NCI-H146 (cell line): ENCODE measurements at places on chromosomes 1 and 21.

- DNase-seq, result no peak
These were observed 26.8 kb upstream of the RASAL2 start for GRCh38 chr1:178066908-178067614.

DNA sequence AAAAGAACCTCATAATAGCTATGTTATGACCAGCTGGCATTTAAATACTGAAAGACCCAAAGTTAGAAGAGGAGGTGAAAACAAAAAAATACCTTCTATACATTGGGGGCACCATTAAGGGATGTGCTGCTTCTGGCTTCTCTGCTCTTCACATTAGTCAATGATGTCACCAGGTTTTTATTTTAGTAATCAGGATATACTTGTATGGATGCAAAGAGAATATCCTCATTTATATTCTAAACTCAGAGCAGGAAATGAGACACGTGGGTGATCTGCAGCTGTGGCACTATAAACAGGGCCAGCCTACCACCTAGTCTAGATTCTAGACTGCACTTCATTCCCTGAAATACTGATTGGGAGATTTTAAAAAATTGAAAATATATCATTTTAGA, 51.2 kb downstream of the WLS start:
- no peak for DNase-seq

GRCh38 chr1:206035027-206035426, 11.3 kb upstream of the CTSE start:
- peak; percentile 67 for DNase-seq

DNA sequence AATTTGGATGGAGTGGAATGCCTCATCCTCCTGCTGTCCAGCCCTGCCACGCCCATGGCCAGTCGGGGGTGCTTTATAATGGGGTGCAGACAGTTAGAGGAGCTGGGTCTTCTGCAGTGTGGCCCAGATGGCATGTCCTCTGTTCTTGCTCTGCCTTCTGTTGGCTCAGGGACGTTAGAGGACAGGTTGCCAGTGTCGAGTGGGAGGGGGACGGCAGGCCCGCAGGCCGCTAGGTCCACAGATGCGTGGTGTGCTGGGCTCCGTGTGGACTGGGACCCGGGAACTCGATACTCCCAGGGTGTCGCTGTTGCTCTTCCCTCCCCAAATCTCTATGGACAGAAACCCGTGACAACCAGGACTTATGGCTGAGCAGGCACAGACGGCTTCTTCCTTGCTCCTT, 33.3 kb downstream of the SIM2 start:
- no peak for DNase-seq

DNA sequence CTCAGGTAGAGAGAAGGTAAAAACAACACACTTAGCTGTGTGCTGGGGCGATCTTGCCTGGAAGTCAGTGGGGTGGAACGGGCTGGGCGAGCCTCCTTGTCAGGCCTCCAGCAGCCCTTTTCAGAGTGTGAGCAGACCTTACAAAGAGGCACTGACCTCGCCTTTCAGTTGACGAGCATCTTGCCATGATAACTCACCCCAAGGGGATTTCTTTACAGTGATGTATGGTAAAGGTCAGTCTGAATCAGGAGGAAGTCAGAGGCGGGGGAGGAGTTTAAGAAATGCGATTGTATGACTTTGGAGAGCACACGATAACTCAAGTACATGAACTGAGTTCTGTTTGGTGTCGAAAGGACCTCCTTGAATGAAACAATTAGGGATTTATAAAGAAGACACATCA, 326.5 kb upstream of the PROX1 start:
- no peak for DNase-seq

- no peak for DNase-seq
These were observed 50.8 kb downstream of the ACBD3 start for GRCh38 chr1:226135709-226136108.

DNA sequence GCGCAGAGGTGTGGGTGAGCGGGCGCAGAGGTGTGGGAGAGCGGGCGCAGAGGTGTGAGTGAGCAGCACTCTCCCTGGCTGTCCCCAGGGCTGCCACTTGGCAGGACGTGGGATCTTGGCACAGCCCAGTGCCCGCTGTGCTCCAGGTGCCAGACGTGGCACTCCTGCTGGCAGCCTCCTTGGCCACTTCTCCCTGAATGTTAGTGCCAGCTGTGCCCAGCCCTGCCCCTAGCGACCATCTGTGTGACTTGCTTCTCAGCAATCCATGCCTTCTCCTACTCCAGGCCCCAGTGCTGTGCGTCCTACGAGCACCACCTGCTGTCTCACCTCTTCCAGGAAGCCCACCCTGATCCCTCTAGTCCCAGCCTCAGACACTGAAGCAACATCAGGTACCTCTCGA, 30.5 kb downstream of the KRTAP10-1 start:
- no peak for DNase-seq

- DNase-seq, result peak; percentile 6
These were observed 5.3 kb downstream of the DSCAM start for GRCh38 chr21:40841524-40842196.

DNA sequence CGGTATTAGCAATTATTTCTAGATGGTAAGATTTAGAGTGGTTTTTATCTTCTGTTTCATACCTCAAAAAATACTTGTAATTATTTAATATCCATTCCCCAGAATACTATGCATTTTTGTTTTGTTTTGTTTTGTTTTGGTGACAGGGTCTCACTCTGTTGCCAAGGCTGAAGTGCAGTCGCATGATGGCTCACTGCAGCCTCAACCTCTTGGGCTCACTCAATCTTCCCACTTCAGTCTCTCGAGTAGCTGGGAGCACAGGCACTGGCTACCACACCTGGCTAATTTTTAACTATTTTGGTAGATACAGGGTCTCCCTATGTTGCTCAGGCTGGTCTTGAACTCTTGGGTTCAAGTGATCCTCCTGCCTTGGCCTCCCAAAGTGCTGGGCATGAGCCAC, 252.7 kb downstream of the AKT3 start:
- no peak for DNase-seq

- DNase-seq, result no peak
These were observed 47.7 kb downstream of the PARP1 start for GRCh38 chr1:226360106-226360746.

DNA sequence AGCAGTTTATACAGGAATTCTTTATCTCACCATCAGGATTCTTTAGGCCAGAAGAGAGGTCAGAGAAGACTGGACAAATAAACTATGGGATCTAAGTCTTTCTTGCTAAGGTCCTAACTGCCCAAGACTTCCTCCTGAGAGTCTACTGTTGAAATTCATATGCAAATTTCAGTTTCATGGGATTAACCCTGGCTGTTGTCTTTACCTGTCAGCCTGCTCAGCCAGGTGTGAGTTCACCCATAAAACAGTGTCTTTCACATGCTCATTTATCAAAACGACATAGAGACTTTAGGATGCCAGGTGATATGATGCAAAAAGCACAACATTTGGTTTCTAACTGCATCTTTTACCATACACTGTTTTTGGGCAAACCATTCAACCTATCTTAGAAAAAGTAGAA, 211.0 kb downstream of the PDE4B start:
- no peak for DNase-seq
